ENCODE measurements at places on chromosomes 6 and 20.

DNA sequence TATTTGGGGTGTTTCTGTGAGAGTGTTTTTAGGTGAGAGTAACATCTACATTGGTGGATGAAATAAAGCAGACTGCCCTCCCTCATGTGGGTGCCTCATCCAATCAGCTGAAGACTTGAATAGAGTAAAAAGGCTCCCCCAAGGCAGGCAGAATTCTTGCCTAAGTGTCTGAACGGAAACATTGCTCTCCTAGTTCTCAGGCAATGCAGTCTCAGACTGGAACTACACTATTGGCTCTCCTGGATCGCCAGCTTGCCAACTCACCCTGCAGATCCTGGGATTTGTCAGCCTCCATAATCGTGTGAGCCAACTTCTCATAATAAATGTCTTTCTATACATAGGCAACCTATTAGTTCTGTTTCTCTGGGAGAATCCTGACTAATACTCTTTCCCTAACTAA is 5.5 kb upstream of the TMEM170B start:
- DNase-seq, result no peak

DNA sequence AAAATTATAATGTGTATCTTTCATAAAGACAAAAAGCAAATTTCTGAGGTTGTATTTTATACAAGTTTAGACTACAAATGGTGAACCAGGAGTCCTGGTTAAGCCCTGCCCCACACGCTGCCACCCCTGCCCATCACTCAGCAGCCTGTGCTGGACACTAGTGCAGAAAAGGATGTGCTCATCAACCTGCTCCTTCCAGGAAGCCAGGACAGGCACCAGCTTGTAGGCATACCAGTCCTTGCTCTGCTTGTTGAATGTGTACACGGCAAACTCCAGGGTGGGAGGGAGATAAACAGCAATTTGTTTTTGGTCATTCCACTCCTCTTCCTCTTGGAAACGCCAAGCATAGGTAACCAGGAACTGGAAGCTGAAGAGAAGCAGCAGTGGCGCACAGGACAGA is 18.1 kb downstream of the CST9L start:
- DNase-seq, result no peak

DNA sequence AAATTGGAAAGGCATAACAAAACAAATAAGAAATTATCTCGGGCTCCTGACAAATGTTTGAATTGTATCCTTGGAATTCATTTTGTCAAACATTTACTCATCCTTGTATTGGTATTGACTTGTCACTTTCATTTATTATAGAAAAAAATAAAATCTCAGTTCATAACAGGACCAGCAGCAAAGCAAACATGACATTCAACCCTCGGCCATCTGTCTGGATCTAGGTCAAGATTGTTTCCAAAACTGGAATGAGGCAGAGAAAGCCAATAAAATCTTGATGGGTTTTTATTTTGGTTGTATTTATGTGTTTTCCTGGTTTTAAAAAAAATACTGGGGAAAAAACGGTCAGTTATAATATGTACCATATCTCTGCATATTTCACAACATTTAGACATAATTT is 42.9 kb upstream of the FABP7 start:
- no peak for DNase-seq

GRCh38 chr6:65262241-65262640 is 444.8 kb downstream of the EYS start:
- DNase-seq, result no peak

GRCh38 chr20:59939879-59940128 is 301 bp downstream of the PPP1R3D start:
- DNase-seq, result peak; percentile 9

DNA sequence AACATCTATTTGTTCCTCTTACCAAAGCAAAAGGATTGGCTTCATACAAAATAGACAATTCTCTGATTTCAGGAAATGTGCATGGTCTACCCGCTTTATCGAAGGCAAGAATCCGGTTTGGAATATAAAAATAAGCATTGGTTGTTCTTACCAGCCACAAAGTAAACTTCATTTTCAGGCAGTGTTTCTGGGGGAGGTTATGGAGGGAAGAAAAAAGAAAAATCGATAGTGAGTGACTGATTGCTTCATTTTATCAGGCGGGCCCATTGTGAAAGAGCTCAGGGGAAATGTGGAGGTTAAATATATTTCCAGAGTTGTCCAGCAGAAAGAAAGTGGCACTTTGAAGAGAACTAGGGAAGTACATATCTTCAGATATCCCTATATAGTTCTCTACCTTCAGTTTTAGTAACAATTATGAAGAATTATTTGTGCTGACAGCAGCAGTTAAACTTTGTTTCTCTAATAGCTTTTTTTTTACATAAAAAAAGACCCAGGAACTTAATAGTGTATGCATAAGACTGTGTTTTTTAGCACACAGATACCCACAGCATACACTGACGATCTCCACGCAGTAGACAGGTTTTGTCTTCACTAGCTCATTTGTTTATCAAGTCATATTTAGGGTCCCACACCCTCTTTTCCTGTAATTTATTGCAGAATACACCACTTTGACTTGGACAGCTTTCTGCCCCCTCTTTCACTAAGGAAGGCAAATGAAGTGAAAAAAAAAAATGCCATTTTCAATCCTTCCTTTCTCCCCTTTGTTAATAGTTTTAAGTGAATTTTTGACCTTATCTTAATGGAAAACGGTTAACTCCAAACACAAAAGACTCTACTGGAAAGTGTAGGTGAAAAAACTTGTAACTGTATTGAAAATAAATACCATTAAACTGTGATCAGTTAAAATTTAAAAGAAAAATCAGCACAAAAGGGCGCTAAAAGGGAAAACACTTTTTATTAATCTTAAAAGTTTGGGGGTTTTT is 2.9 kb downstream of the POU3F2 start:
- no peak for DNase-seq

- no peak for DNase-seq
These were observed 3.1 kb downstream of the ZBTB2 start for GRCh38 chr6:151388236-151388635.

- peak; percentile 68 for DNase-seq
These were observed 33.2 kb downstream of the PLEKHG1 start for GRCh38 chr6:150632785-150633485.

DNA sequence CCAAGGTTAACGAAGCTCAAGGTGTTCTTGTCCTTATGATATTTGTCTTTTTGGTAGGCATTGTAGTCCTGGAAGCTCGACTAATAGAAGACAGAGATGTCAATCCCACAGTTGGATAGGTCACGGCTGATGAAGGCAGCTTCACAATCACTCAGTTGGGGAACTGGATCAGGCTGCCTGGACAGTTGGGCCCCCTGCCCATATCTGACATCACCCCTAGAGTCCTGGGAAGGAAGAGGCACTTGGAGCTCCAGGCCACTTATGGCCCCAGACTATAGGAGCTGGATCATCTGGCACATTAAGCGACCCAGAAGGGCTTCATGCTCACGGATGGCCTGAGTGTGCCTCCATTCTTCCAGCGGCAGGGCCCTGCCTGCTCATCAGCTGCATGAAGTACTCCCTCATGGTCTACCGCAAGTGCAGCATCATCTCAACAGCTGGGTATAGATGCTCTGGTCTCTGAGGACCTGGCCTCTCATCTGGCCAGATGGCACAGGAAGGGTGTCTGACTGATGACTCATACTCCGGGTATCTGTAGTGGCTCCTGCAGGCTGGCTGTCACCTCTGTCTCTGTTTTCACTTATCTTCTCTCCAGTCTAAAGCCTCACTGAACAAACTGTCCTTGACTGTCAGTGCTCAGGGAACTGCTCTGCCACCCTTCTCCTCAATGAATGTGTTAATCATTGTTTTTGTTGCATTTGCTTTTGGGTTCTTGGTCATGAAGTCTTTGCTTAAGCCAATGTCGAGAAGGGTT is 29.2 kb upstream of the SSR1 start:
- no peak for DNase-seq

- no peak for DNase-seq
These were observed 72.3 kb upstream of the CD2AP start for GRCh38 chr6:47405273-47405672.

DNA sequence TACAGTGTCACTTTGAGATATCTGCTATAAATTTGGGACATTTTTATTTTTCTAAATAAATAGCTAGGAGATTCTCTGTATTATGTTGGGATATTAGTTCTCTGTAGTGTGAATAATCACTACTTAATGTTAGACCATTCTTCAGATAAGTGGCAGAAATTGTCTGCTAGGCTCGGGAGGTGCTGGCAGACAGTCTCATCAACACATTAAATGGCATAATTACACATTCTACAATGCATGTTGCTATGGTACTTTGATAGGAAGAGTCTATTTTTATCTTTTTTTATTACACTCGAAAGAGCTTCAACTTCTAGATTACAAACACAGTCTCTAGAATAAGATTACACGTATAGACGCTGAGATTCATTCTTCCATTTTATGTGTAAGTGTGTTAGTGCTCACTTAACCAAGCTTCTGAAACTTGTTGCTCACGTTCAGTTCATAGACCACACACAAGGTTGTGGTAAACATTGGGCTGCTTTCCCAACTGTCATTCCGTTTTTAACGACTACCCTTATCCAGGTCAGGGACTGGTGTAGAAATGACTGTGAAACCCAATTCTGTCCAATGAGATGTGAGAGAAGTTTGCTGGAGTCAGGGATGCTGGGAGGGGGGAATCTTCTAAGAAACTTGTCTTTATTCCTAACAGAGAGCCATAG is 78.6 kb downstream of the TPBG start:
- DNase-seq, result no peak

DNA sequence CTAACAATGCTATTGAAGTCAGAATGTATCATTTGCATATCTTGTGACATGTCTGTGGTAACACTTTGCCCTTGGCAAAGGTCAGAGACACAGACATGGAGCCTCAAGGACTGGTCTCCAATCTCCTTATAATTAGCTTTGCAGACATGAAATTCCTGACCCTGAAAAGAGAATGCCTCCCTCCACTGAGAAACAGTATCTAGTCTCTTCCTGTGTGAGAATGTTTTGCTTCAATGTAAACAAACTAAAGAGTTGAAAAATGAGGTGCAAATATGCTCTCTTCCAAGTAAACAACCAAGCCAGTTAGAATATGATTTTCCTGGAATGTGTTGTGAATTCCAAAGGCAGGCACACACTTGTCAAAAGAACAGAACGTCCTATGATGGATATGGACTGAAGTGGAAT is 407.1 kb upstream of the MARCKS start:
- DNase-seq, result no peak

- no peak for DNase-seq
These were observed 77.7 kb downstream of the FOXC1 start for GRCh38 chr6:1687402-1687801.

DNA sequence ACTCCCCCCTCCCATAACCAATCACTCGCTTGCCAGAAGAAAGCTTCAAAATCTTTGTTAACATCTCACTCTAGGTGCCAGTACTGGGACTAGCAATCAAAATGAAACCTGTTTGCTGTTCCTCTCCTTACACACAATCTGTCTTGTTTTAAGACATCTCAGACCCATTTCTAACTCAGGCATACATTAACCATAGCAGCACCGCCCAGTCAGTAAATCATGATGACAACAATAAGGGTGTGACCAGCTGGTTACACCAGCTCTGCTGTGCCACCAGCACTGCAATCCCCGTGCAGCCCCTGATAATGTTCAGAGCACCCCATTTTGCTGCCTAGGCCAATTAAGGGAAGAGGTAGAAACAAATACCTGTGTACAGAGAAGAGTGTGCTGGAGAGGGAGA is 185.2 kb upstream of the TAB2 start:
- no peak for DNase-seq

DNA sequence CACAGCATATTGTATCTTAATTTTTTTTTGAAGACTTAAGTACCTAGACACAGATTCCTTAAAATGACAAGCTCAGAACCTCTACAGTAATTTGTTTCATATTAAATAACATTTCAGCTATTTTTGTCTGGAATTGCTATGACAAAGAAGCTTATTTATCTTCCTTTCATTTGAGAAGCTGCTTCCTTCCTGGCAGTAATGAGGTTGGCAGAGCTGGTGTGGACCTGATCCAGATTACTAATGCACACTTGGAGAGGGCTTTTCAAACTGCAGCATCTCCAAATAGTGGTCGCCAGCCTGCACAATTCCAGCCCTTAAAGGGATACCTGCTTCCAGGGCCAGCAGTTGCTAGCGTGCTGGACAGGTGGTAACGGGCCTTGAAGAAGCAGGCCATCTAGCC is 12.1 kb downstream of the PTCHD4 start:
- DNase-seq, result no peak

DNA sequence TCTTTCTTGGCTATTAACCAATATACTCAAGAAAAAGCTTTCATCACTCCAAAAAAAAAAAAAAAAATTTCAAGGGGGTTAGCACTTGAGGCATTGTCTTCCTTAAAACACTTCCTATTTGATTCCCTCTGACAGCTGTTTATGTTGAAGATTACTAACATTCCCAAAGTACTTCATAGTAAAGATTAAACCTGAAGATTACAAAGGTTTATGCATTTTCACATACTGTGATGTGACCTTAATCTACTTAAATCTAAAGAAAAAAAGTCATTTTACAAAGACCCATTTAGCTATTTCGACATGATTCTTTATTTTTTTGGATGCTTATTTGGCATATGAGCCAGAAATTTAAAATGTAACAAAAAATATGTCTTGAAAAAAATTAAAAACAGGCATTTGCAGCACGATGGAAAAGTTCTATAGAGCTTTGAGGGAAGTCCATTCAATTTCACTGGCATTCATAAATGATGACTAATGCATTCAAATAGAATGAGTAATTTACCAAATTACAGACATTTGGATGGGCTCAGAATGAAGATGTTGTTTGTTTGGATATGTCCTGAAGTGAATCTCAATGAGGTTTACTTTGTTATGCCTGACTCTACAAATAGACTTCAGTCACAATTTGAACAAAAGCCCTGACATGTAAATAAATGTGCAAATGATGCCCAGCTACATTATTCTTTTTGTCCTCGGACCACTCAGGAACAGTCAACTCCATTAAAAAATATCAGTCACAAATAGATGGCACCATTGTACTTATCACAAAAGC is 674.6 kb upstream of the MARCKS start:
- no peak for DNase-seq

GRCh38 chr6:83068616-83069015 is 1.1 kb downstream of the DOP1A start:
- no peak for DNase-seq

GRCh38 chr20:31542201-31542842 is 28.1 kb downstream of the HM13 start:
- DNase-seq, result no peak

DNA sequence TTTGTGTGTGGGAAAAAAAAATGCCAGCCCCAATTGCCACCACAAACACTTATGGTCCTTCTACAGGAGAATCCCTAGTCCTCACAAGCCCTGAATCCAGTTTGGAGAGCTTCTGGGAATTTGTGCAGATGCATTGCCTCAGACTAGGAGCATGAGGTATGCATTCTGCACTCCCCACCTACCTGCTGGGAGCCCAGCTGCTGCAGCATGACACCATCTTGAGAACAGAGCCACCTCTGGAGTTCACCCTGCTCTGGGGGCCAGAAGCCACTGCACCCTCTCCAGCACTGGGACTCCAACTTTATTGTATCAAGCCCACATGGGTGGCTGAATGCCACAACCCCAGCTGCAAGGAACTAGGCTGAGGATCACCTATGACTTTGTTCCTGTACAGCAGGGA is 568.5 kb upstream of the ID4 start:
- no peak for DNase-seq

GRCh38 chr20:605237-605636 is 4.9 kb downstream of the TCF15 start:
- DNase-seq, result no peak

- DNase-seq, result no peak
These were observed 603.5 kb upstream of the CDH4 start for GRCh38 chr20:60648556-60648955.

Data from germinal center (tissue), 1 donor.